ENCODE measurements at places on chromosomes 13 and 19.

DNA sequence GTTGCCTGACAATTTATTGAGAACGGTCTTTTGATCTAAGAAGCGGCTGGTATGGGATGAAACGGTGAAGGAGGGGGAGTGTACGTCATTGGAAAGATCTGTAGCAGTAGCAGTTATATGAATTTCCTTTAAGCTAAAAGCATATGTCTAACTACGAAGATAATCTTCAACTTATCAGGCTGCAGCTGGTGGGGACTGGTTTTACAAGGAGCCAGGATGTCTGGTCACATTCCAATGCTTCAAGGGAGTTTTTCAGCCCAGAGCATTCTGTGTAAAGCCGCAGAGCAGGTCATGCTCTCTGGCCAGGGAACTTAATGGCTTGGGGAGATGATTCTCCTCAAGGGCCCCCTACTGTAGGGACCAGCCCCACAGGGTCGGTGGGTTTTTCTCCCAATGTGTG is 29.2 kb downstream of the CLEC4M start:
- DNase-seq = no peak

DNA sequence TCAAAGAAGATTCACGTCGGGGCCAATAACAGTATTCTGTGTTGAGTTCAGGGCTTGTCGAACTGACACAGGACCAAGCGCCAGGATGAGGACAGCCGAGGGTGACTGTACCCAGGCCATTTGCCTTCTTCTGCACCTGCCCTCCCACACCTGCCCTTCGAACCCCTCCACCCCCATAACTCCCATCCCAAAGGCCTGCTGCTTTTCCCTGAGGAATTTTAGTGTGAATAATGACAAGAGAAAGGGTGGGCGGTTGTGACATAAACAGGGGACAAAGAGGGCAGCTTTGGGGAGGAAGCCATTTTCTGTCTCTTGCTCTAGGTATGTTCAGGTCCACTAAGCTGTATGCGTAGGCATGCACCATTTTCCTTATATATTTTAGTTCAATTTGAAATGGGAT is 26.1 kb downstream of the GJA3 start:
- no peak for DNase-seq

DNA sequence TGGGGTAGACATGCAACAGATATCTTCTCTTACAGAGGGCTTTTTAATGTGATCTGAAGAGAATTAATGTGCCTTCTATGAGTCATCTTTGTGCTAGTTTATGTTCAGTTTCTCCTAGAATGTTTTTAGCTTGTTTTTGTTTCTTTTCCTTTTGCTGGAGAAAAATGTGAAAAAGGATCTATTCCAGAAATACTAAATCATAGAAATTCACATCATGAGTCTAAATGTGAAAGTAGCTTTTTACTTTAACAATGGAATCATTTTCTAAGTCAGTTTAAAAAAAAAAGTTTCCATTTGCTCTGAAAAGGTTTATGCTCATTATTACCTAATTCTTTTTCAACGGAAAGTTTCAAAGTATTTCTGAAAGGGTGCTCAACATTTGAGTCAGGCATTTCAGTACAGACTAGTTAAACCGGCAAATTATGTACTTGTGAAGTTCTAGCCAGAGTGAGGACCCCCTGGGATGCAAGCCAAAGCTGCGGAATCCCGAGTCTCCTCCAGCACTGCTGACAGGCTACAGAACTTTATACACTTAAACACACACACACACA is 72.9 kb downstream of the SPATA13 start:
- DNase-seq = no peak

- peak; percentile 23 for DNase-seq
Measured at GRCh38 chr19:41309180-41310032, 566 bp upstream of the CCDC97 start.

DNA sequence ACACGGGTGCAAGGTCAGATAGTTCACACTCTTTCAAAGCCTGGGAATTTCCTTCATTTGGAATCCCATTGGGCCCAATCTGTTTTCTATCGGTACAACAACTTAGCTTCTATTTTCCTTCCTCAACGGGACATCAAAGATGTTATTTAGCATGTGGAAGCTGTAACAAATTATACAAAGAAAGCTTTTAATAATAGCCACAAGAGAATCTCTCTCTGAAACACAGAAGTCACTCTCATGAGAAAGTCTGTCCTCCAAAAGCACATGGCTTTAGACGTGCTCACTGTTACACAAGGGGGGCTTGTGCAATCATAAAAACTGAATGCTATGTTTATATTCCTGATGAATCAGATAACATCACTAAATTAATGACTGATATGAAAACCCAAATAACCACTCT is 28.9 kb upstream of the CYSLTR2 start:
- DNase-seq = peak; percentile 66

DNA sequence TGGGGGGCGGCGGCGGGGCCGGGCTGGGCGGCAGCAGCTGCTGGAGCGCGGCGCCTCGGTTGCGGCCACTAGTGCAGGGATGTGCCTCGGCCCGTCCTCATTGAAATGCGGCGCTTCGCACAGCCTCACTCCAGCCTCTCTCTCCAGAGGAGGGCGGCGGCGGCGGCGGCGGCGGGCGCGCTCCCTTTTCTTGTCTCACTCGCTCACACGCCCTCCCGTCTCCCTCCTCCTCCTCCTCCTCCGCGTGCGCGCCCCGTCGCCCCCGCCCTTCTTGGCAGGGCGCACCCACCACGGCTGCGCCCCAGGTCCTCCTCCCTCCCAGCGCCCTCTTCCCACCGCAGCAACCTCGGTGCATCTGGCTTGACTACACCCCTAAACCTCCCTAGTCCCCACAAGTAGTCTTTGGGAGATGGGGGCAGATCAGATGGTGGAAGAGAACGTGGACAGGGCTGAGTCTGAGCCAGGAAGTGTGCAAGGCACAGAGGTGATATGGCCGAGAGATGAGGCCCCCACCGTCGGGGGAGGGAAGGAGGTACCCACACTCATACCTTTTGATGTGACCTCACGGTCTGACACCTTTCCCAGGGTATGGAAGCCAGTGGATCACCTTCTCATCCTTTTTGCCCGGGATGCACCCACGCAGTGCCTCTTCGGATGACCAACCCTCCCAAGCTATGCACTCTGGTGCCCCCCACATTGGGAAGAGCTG is at the start of gene DCLK1:
TSS of gene DCLK1 (minus strand) at position 161 of the 709 bp plus-strand sequence.
- DNase-seq = no peak

DNA sequence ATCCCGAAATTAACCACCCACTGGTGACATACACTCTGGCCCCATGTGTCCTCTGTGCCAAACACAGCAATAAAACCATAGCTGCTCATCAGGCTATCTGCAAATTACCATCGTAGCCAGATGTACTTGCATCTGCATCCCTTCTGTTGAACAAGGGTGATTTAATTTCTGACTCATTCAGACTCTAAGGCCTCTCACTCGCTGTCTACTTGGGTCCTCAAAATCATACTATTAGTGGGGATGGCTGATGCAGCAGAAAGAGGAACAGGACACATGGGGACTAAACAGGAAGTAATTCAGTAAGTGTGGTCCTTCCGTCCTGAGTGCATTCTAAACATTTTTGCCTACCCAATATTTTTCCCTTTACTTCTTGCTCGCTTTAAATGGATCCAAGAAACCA is 2275.0 kb upstream of the PCDH20 start:
- no peak for DNase-seq

- no peak for DNase-seq
Measured at GRCh38 chr13:112899281-112900225, 69.5 kb upstream of the MCF2L start.

DNA sequence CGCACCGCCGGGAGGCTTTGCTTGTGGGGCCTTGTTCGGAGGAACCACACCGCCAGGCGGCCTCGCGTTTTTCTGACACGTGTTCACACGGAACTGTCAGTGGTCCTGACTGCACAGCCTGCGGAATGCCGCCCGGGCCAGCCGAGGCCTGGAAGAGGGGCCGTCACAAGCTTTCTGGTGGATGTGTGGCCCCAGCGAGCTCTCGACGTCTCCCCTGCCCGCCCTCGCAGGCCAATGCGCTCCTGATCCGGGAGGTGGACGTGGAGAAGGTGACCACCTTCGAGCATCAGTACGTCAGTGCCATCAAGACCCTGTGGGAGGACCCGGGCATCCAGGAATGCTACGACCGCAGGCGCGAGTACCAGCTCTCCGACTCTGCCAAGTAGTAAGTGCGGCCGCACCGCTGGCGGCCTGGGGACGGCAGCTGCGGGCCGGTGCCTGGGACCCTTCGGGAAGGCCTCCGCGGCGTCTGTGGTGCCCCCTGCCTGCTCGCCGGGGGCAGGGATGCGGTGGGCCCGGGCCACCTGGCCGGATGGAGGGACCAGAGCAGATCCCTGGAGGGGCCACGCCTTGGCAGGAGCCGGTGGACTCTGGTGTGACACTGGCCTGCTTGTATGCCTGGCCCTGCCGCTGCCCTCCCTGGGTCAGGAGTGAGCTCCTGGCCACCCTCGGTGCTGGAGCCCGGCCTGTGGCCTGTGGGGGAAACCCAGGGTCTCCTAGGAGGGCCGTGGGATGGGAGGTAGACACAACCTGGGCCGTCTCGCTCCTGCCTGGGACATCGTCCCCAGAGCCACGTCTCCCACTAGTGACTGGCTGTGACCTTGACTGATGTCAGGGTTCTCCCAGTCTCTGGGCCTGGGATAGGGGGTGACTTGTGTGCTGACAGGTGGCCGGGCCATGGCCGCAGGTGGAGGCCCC is 19.2 kb downstream of the GNA11 start:
- DNase-seq = no peak

DNA sequence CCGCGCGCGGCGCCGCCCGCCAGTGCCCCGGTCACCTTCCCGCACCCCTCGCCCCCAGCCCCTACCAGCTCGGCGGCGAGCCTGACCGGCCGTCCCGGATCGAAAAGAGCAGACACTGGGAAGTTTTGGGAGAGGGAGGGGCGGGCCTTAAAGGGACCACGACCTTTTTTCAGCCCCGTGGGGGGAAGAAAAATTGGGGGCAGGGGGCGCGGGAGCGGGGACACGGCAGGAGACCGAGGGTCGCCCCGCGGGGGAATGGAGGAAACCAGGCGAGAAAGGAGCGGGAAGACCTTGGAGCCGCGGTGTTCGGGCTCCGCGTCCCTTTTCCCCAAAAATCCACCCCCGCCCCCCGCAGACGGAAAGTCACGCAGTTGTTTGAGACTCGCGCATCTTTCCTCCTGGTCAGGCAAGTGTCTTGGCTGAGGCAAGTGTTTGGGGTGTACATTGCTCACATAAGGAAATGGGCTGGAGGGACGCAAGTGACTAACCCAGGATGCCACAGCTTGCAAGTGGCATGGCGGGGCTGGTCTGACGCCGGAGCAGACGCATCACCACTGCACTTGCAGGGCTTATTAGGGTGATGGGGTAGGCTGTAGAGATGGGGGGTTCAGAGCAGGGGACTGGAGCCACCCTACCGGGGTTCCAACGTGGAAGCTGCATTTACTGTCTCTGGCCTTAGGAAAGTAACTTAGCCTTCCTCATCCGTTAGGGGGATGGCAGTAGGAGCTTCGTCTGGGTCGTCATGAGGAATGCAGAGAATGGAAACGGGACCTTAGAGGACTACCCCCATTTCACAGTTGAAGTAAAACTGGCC is 2.7 kb upstream of the HNRNPL start:
- DNase-seq = peak; percentile 64

- no peak for DNase-seq
Measured at GRCh38 chr19:54151362-54152035, 8.0 kb downstream of the LENG1 start.

- no peak for DNase-seq
Measured at GRCh38 chr13:75468602-75469001, 13.4 kb downstream of the TBC1D4 start.

DNA sequence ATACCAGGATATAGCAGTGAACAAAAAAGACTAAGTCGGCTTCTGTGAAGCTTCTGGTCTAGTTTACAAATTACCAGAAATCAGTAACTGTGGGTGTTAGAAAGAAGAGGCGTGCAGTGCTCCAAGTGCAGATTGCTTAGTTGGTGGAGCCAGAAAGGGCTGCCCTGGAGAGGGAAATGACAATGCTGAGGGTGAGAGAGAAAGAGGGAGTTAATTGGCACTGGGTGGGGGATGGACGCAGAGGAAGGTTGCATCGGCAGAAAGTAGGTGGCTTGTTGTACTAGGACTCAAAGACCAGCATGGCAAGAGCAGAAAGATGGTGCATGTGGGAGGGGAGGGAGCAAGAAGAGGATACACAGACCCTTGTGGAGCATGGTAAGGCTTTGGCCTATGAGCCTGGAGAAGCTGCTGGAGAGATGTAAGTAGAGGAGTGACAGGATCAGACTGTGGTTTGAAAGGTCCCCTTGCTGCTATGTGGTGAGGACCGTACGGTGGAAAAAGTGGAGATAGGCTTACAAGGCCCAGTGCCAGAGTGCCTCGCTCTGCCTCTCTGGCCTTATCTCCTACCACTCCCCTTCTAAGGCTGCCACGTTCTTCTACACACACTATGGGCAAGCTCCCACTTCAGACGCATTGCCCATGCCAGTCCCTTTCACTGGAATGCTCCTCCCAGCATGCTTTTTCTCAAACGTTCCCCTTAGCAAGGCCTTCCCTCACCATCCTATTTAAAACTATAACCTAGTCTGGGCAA is 13.5 kb downstream of the SMG9 start:
- no peak for DNase-seq

- no peak for DNase-seq
Measured at GRCh38 chr19:56120002-56120370, 1.1 kb downstream of the ZNF787 start.

DNA sequence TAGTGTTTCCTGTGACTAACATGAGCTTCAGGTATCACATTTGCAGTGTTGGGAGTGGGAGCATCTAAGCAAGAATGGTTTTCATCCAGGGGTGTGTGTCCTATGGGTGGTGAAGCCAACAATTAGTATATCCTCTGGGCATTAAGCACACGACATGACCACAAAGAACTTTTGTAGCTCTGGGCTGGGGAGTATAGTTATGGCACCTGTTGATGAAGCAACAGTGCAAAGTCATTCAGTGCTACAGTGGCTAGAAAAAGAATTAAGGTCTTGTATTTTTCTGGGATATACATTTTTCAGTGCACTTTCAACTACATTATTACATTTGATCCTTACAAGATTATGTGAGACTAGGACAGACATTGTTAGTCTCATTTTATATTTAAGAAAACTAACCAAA is 21.8 kb downstream of the CCNA1 start:
- DNase-seq = no peak

- DNase-seq = no peak
Measured at GRCh38 chr13:41658057-41658661, 200.8 kb downstream of the RGCC start.

GRCh38 chr19:30580673-30581072 is 208.5 kb downstream of the ZNF536 start:
- DNase-seq = no peak

DNA sequence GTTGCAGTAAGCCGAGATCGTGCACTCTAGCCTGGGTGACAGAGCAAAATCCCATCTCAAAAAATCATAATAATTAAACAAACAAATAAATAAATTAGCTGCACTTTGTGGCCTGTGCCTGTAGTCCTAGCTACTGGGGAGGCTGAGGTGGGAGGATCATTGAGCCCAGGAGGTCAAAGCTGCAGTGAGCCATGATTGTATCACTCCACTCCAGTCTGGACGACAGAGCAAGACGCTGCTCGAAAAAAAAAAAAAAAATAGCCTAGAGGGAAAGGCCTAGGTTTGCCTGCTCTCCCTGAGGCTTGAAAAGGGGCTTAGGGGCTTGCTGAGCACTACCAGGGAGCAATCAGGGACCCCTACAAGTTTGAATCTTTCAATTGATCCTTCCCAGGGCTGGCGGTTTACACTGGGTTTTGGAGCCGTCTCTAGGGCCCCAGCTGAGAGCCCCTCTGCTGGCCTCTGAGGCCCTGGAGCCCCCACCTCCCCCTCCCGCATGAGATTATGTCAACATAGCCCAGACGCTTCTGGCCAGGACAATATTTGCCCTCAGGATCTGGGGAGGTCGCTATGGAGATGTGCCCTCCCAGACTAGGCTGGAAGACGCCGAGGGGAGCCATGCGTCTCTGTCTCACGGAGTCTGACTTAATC is 10.4 kb upstream of the GIPR start:
- DNase-seq = no peak
